Activated T-helper 17 cell treated with anti-CD3 and anti-CD28 coated beads, Interleukin-2, amount 50 U/mL, for 72 hours (primary cell): ENCODE measurements at places on chromosomes 11 and 22.

DNA sequence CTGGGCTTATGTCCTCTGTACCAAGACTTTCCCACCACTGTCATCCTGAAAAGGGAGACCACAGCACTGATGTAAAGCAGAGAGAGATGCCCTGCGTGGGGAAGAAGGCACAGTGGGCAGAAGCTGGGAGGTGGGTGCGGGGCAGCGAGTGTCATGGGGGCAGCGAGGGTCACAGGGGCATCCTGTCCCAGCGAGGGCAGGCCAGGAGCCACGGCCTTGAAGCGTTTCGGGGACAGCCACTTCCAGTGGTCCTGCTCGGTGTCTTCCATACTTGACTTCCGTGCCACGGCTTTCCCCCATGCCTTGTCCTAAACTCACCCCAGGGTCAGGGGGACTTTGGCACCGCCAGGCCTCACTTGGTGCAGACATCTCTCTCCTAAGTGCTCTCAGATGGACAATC is 1121.3 kb downstream of the TBC1D22A start:
- no peaks in the 10 kb centered on the region for H3K36me3 ChIP-seq
- no peaks in the 10 kb centered on the region for H3K4me1 ChIP-seq
- no peak overlapping the region for H3K4me3 ChIP-seq
- ATAC-seq = no peak

GRCh38 chr11:16841481-16841880 is 103.0 kb downstream of the C11orf58 start:
- H3K27ac ChIP-seq = no peak overlapping the region
- no peak overlapping the region for H3K4me3 ChIP-seq
- H3K4me1 ChIP-seq = no peaks in the 10 kb centered on the region
- peaks cover 20% of the 10 kb centered on the region for H3K36me3 ChIP-seq
- no peak for ATAC-seq

DNA sequence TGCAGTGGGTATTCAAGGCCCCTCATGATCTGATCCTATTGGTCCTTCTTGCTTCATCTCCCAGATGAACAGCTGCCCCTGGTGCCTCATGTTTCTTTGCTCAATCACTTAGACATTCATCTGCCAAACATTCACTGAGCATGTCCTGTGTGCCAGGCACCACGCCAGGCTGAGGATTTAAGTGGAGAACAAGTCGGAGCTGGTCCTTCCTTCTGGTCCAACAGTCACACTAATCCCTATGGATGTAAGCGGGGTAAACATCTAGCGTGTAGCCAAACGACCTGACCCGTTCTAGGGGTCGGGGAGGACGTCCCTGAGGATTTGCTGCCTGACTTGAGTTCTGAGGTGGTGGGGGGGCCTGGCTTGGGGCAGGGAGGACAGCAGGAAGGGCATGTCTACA is 21.9 kb downstream of the ZMAT5 start:
- no peaks in the 10 kb centered on the region for H3K27me3 ChIP-seq
- H3K36me3 ChIP-seq = peaks cover 40% of the 10 kb centered on the region
- no peak overlapping the region for H3K4me3 ChIP-seq
- ATAC-seq = no peak

DNA sequence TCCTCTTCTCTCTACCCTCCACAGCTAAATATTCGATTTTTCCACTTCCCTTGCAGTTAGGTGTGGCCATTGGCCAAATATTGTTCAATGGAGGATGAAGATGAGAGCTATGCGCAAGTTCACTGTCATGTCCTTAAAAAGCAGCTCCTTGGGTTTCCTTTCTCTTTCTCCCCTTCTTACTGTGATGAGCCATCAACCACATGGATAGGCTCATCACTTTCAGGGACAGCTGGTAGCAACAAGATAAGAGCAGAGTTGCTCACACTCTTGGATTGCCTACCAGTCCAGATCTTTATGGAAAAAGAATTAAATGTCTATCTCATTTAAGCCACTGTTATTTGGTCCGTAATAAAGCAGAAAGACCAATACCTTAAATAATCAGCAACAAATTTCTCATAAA is 377.0 kb downstream of the DDX10 start:
- H3K4me1 ChIP-seq = no peaks in the 10 kb centered on the region
- peaks cover 5% of the 10 kb centered on the region for H3K27me3 ChIP-seq
- H3K36me3 ChIP-seq = no peaks in the 10 kb centered on the region
- no peak for ATAC-seq
- no peak overlapping the region for H3K4me3 ChIP-seq

DNA sequence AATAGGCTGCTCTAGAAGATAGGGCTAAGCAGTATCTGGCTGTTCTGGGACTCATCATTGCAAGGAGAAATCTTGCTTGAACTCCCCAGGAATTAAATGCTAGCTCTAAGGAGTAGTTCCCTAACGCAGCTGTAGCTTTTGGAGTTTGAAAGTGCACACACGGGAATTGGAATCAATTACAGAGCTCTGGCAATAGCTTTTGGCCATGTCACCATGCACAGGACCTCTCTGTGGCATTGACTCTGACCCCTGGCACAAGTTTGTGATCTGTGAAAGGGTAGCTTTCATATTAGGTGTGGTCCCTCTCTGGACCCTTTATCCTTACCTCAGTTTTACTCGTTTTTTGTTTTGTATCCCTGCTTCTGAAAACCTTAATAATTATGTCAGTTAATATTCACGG is 121.6 kb downstream of the FAT3 start:
- no peaks in the 10 kb centered on the region for H3K27me3 ChIP-seq
- ATAC-seq = no peak
- H3K36me3 ChIP-seq = no peaks in the 10 kb centered on the region

DNA sequence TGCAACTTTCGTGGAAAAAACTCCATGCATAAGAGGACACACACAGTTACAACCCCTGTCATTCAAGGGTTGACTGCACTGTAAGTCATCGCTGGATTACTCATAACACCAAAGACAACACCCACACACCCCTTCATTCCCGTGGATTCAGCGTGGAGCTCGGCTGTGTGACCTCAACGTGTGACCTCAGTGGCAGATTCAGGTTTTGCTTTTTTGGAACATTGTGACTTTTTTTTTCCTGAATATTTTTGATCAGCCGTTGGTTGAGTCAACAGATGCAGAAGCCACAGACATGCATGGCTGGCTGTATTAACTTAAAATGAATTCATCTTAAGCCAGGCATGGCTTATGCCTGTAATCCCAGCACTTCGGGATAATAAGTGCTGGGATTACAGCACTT is 19.7 kb upstream of the MUC5AC start:
- peaks cover 36% of the 10 kb centered on the region for H3K27me3 ChIP-seq
- no peaks in the 10 kb centered on the region for H3K36me3 ChIP-seq
- H3K4me1 ChIP-seq = peaks cover 9% of the 10 kb centered on the region
